ENCODE measurements at places on chromosomes 3 and 15. TPM values are rescaled to one million over a fixed set of nuclear protein-coding genes. Genes with fewer than 3 reads are reported as not detected.

The ZMYND10 gene
- total RNA-seq, result 0.07 TPM

The TIMP4 gene
- 15.0 TPM for total RNA-seq

The VIPR1 gene
- total RNA-seq, result 2.2 TPM

The SPSB4 gene
- total RNA-seq, result 5.3 TPM

The ZSCAN2 gene
- total RNA-seq, result 6.4 TPM

The REC114 gene
- 0.84 TPM for total RNA-seq

The TGM5 gene
- not detected for total RNA-seq

The DLL4 gene
- 11.6 TPM for total RNA-seq

The INSYN1 gene
- 168 TPM for total RNA-seq

The TRIM69 gene
- 55.2 TPM for total RNA-seq

The LXN gene
- total RNA-seq, result 3.3 TPM

The LRRC3B gene
- 0.10 TPM for total RNA-seq

The LRRC2 gene
- 122 TPM for total RNA-seq

The NANOGP8 gene
- total RNA-seq, result not detected

The IGSF11 gene
- 1.6 TPM for total RNA-seq

The SAMMSON gene
- total RNA-seq, result not detected

The FBXL2 gene
- 2.1 TPM for total RNA-seq

The TGM4 gene
- total RNA-seq, result not detected

The GUCA1C gene
- 1.8 TPM for total RNA-seq

The RTP4 gene
- 1.0 TPM for total RNA-seq

The PROS1 gene
- 38.0 TPM for total RNA-seq

The HES1 gene
- 13.4 TPM for total RNA-seq

The TNFSF10 gene
- 18.8 TPM for total RNA-seq

The LDHAL6B gene
- total RNA-seq, result not detected

The AZI2 gene
- total RNA-seq, result 41.4 TPM

The SLCO2A1 gene
- 11.6 TPM for total RNA-seq

The FOXB1 gene
- not detected for total RNA-seq

The SLC9C1 gene
- total RNA-seq, result 2.3 TPM

The THAP10 gene
- 4.7 TPM for total RNA-seq

The CEMIP gene
- not detected for total RNA-seq

The SI gene
- total RNA-seq, result not detected

The TUSC7 gene
- total RNA-seq, result not detected

The MYLK gene
- 9.5 TPM for total RNA-seq

The DPPA2 gene
- not detected for total RNA-seq

The LRRK1 gene
- total RNA-seq, result 2.3 TPM

The KIF15 gene
- 1.1 TPM for total RNA-seq

The KCNMB3 gene
- 1.1 TPM for total RNA-seq

The GOLGA8G gene
- total RNA-seq, result not detected

The PLA2G4D gene
- total RNA-seq, result not detected

The PAQR5 gene
- 1.7 TPM for total RNA-seq

The GRAMD2A gene
- total RNA-seq, result not detected

The KLHL6 gene
- total RNA-seq, result 0.87 TPM

The CHRNB4 gene
- not detected for total RNA-seq

The CAND2 gene
- total RNA-seq, result 69.2 TPM

The IGSF10 gene
- total RNA-seq, result 1.9 TPM

The CRABP1 gene
- total RNA-seq, result not detected

The CHRD gene
- 4.6 TPM for total RNA-seq

The DPPA4 gene
- total RNA-seq, result not detected

The DYNC1LI1 gene
- 53.5 TPM for total RNA-seq

The FES gene
- 15.4 TPM for total RNA-seq

The HACD2 gene
- 10.5 TPM for total RNA-seq
